ENCODE measurements at places on chromosomes 12 and 14.

- no peak for DNase-seq
These were observed 12.6 kb downstream of the RXYLT1 start for GRCh38 chr12:63792338-63792737.

DNA sequence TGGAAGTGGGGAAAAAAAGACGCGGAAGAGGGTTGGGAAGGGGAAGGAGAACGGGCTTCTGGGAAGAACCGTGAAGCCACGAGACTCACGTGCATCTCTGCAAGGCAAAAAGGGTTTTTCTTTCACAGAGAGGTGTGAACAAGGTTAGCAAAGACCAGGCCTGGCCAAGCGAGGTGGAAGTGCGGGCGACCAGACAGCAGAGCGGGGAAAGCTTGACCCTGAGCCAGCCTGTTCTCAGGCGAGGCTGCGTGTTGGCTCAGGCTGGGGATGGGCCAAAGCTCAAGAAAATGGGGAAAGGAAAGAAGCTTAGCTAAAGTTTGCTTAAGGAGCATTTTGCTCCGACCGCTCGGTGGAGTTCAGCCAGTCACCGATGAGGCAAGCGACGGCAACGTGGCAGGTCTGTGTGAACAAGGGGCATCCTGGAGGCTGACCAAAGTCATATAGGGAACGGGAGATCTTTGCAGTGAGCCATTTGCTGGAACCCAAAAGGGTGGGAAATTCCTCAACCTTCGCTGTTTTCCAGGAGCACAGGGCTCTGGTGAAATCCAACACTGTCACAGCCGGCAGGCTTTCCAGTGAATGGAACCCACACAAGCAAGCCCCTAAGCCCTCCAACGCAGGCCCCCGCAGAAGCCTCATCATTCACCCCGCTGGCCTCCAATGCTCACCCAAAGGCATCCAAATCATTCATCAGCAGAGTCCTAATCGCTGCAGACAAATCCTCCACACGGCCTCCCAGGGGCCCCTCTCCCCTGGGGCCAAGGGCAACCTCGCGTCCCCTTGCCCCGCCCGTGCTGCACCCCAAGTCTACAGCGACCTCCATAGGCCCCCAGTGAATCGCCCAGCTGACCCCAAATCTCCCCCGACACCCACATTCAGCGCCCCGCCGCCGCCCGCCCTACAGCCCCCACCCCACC, 754 bp downstream of the ZNF605 start:
- DNase-seq = no peak

- no peak for DNase-seq
These were observed 91.9 kb upstream of the RESF1 start for GRCh38 chr12:31867292-31867691.

DNA sequence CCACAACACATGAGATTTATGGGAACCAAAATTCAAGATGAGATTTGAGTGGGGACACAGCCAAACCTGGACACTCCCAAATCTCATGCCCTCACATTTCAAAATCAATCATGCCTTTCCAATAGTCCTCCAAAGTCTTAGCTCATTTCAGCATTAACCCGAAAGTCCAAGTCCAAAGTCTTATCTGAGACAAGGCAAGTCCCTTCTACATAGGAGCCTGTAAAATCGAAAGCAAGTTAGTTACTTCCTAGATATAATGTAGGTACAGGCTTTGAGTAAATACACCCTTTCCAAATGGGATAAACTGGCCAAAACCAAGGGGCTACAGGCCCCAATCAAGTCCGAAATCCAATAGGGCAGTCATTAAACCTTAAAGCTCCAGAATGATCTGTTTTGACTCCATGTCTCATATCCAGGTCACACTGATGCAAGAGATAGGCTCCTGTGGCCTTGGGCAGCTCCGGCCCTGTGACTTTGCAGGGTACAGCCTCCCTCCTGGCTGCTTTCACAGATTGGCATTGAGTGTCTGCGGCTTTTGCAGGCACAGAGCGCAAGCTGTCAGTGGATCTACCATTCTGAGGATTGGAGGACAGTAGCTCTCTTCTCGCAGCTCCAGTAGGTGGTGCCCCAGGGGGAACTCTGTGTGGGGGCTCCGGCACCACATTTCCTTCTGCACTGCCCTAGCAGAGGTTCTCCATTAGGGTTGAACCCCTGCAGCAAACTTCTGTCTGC, 60.1 kb downstream of the LRIG3 start:
- no peak for DNase-seq

- DNase-seq = no peak
These were observed 602 bp downstream of the PMEL start for GRCh38 chr12:55965240-55965639.

DNA sequence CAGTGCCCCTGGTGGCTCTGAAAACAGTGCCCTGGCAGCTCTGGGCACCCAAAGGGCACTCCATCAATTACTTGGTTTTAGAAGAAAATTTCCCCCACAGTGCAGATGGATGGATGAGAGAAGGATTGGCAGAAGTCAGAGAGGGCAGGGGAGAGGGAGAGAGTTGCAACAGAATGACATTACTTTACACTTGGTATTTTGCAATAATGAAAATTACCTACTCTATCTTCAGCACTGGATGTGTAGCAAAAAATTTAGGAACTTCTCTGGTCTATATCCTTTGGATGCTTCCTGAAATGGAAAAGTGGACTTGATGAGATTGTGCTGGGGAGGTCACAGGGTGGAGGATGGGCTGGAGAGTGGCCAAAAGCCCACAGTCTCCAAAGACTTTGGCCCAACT, 193.2 kb downstream of the CHST11 start:
- DNase-seq = no peak

GRCh38 chr12:69476276-69477017, 6.3 kb downstream of the FRS2 start:
- no peak for DNase-seq

DNA sequence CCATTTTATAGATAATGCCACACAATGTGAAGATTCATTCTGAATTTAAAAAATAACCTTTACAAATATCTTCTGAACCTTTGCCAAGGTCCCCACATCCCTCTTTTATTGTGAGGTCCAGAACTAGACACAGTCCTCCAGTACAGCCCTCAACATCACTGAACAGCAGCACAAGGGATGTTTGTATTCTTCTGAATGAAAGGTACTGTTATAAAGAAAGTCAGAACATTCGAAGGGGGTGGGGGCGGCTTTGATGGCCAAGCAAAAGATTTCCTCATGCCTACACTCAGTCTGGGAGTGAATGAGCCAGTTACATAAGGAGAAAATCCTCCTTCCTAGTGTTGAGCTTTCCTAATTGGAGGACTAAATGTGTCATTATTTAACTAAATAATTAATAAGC, 77.3 kb downstream of the PPM1A start:
- DNase-seq = no peak

GRCh38 chr12:47904713-47905709, at the start of gene VDR:
Gene VDR (minus strand): TSS chr12:47904994. CDS start chr12:47879113, 25,881 bp downstream.
- DNase-seq = peak; percentile 61

GRCh38 chr14:54691525-54692283, 124.8 kb downstream of the SAMD4A start:
- no peak for DNase-seq

- DNase-seq = no peak
These were observed 118.8 kb upstream of the CCND2 start for GRCh38 chr12:4154672-4155225.

GRCh38 chr14:28983279-28983678, 216.7 kb downstream of the FOXG1 start:
- DNase-seq = no peak

- DNase-seq = no peak
These were observed 516.9 kb downstream of the SLC16A7 start for GRCh38 chr12:60112763-60113162.

- DNase-seq = no peak
These were observed 888 bp upstream of the PPP1R12A start for GRCh38 chr12:79935624-79936345.

- no peak for DNase-seq
These were observed 239.0 kb downstream of the FBXL14 start for GRCh38 chr12:1355396-1355795.

DNA sequence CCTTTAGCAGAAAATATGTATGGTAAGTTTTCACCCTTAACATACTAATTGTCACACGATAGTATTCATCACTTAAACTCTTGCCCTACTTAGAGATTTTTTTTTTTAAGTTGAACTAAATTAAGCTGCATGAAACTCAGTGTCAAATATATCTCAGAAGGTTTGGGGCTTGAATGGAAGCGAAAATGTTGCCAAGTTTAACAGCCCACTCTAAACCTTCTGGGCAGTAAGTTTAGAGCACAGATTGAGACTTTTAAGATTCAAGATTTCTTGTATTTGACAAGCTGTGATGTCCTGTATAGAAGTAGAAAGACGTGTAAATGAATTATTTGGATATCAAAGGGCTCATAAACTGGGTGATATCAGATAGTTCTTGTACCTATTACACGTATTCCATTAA, 287.3 kb upstream of the FLRT2 start:
- DNase-seq = no peak

- DNase-seq = no peak
These were observed 3.5 kb downstream of the FMNL3 start for GRCh38 chr12:49703647-49704137.

DNA sequence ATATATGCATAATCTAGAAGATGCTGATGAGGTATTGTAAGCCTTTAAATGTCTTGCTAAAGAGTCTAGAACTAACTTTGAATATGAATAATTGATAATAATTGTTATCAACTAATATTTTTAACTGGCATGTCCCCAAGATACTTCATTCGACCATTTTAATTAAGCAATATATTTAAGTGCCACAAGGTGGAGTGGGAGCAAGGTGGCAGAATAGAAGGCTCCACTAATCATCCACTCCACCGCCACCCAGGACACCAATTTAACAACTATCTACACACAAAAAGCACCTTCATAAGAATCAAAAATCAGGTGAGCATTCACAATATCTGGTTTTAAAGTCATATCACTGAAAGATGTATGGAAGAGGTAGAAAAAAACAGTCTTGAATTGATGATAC, 409.6 kb downstream of the SEC23A start:
- DNase-seq = no peak

- DNase-seq = no peak
These were observed 12.5 kb upstream of the AJUBA start for GRCh38 chr14:22994762-22995275.

DNA sequence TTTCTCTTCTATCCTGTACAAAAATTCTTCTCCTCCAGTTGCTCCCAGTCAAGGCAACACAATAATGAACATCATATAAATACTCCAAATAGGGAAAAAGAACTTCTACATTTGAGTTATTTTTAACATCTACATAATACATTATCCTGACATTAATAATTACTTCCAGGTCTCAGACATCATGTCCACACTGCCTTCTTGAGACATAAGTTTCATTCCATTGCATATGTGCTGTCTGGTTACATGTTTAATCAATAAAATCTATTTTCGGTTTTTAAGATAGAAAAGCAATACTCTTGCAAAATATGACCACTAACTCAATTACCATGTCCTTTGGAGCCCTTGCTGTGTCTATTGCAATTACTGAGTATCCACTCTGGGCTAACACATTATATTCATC, 881.9 kb downstream of the GALC start:
- DNase-seq = no peak

DNA sequence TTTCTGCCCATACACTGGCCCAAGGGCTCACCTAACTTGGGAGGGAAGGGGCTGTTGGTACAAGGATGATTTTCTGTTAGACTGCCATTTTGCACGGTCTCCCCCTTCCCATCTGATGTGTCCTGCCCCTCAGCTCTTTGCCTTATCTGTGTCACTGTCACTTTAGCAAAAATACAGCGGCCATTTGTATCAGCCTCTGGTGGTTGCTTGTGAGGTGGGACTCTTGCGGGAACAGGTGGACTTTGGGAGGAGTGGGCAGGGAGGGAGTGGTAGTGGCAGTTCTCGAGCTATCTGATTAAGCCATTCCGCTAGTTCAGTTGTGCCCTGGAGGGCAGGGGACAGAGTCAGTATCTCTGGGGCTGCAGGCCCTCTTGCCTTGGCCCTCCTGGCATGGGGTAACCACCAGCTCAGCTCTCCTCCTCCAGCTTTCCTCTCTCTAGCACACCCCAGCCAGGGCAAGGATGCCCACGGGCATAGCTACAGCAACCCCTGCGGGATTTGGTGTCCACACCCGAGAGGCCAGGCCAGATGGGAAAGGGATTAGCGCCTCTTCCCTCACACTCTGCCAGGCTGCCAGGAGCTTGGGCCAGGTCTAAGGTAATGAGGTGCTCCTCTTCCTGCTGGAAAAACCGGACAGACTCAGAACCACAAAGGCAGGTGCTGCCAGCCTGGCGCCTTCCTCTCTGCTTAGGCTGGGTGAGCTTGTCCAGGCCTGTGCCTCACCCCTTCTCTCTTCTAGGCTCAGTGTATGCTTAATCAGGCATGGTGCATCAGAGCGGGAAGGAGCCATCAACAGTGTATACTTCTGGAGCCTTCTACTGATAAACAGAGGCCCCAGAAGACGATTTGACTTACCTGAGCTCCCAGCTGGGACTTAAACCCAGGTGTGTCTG, 8.7 kb downstream of the SLC48A1 start:
- DNase-seq = no peak

DNA sequence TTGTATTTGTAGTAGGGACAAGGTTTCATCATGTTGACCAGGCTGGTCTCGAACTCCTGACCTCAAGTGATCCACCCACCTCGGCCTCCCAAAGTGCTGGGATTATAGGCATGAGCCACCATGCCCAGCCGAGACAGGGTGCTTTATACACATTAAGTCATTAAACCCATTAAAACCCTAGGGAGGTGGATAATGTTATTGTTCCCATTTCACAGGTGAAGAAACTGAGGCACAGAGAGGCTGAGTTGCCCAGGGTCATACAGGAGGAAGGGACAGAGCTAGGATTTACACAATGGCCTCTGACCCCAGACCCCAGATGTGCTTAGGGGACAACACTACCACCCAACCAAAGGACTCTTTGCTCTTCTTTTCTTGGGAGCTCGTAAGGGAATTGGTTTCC, 51.0 kb upstream of the RIN3 start:
- no peak for DNase-seq

DNA sequence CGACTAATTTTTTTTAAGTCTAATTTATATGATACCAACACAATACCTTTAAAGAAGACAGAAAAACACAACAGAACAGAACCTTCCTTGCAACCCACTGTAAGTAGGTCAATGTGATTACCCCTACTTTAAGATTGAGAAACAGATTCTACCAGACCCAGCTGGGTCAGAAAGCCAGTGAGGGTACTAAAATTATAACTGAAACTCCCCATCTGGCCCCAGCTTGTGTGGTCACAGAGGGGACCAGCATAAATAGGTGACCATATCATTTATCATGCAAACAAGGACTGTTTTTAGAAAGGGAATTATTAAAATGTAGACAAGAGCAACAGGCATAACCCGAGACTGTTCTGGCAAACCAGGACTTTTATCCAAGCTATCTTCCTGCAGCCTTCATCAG, 30.1 kb upstream of the FRMD6 start:
- DNase-seq = no peak

DNA sequence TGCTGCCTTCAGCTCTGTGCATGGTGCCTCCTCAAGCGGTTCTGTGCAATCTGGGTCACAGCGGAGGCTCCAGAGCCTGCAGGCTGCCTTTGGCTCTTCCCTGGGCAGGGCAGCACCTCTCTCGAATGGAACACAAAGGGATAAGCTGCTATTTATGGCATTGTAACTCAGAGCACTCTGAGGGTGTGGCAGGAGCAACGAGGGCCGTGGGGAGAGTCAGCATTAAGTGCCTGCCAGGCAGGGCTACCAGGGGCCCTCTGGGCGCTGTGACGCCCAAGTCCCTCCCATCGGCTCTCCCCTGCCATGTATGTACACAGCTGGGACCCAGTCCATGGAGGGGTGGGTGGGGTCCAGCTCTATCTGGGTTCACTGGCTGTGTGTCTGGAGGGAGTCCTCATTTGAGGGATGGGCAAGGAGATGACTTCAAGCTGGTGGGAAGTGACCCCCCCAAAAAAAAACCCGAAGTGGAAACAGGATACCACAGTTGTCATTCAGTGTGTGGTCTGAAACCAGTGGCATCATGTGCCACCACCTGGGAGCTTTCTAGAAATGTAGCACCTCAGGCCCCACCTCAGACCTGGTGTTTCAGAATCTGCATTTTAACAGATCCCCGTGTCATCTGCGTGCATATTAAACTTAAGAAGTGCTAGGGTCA, 44.0 kb upstream of the OAS1 start:
- no peak for DNase-seq
